Neural crest cell (in vitro differentiated cells): ENCODE measurements at places on chromosomes 1 and 21.

DNA sequence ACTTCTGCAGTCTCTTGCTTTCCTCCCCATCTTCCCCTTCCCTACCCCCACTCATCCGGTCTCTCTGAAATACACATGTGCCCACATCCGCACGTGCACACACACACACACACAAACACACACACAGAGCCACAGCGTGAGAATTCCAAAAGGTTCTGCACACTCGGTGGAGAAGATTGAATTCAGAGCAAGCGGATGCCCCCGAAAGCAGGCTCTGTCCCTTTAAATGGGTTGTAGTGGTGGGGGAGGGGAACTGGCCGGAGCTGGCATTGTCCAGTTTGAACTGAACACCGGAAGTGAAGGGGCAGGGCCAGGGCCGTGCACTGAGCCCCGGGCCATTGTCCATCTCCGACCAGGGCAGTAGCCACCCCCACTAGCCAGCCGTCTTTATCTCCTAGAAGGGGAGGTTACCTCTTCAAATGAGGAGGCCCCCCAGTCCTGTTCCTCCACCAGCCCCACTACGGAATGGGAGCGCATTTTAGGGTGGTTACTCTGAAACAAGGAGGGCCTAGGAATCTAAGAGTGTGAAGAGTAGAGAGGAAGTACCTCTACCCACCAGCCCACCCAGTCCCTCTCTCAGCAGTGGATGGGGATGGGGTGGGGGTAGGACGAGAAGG, 1.3 kb upstream of the LIN28A start:
- DNase-seq: peak; percentile 89

GRCh38 chr1:165443539-165444311, 1.2 kb downstream of the RXRG start:
- no peak for DNase-seq

- DNase-seq: no peak
Observed at GRCh38 chr1:180488661-180489060, 13.7 kb downstream of the ACBD6 start.

GRCh38 chr1:232557096-232557495, 72.8 kb downstream of the SIPA1L2 start:
- no peak for DNase-seq

- no peak for DNase-seq
Observed at GRCh38 chr1:4322881-4323280, 331.5 kb upstream of the AJAP1 start.

GRCh38 chr1:167630568-167631385, 745 bp downstream of the RCSD1 start:
- DNase-seq: no peak

DNA sequence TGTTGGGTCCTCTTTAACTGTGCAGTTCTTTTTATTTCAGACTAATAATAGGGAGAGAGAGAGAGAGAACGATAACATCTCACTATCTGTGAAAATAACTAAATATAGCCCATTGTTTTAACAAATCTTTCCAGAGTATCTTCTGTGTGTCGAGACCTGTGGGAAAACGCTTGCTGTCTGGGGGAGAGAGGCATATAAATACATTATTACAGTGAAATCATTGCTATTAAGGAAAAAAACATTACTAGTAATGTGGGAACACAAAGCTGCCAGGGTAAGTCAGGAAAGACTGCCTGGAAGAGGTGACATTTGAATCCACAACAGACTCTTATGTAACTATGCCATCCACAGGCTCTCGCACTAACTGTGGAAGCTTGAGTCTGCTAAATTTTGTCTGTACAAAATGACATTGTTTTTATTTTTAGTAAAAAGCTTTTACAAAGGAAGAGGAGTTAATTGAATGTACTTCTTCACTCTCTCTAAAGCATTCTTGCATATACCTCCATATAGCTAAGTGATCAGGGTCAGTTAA, 59.8 kb upstream of the PGD start:
- no peak for DNase-seq

GRCh38 chr1:172863031-172863430, 187.7 kb downstream of the TNFSF18 start:
- no peak for DNase-seq
